Cortex of kidney (tissue), 1 donor: ENCODE measurements at places on chromosomes 7 and 10.

GRCh38 chr10:70432561-70433263 is 8.8 kb downstream of the NODAL start:
- DNase-seq: no peak

DNA sequence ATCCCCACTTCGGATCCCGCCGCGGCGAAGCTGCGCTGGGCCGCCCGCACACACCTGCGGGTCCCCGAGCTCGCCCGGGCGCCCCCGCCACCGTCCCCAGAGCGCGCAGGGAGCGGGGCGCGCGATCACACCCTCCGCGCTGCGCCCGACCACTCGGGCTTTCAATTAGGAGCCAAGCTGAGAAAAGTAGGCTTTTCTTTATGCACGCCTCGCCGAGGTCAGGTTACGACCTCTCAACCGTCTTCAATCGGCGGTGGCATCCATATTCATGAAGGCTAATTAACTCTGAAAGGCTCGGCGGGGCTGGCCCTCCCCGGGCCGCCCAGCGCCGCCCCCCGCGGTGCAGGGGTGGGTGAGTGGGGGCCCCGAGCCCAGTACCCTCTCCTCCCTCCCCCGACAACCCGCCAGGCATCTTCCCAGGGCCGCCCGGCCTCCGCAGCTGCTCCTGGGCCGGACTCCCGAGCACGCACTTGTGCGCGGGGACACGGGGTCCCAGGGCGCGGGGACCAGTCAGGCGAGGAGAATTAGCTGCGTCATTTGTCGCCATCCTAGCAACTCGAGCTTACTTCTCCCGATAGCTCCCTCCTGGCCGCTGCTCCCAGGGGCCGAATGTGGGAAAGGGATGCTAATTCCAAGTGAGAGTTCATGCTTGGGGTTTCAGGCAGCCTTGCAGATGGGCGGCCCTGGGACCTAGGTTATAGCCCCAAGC is 155.5 kb upstream of the LYZL2 start:
- peak; percentile 7 for DNase-seq

GRCh38 chr7:27399791-27400567 is 157.4 kb downstream of the EVX1 start:
- no peak for DNase-seq

DNA sequence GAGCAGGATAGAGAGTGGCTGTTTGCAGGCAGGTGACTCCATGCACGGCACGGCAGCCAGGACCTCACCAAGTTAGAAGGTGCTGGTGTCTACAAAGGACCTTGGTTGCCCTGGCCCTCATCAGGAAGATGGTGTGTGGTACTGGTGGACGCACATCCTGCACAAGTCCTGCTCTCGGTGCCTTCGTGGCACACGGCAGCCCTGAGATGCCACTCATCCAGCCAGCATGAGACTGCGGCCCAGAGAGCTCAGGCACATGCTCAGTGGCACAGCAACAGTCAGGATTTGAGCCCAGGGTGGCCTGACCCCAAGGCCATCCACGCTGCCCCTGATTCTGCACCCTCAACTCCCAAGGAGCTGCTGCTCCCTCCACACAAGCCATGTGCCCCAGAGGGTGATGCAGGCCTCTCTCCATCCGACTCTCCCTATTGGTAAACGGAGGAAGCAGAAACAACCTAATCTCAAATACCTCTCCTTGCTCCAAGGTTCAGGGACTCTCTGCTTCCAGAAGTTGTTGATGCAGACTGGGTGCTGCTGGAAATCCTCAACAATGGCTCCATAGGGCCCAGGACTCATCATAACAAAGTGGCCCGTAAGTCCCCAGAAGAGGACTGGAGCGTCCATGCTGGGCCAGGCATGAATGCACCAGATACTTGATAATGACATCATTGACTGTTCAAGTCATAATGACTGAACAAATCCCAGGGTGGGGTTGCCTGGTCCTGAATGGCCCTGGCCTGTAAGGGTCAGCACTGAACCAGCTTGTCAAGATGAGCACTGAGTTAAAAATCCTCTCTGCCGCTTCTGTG is 93.6 kb downstream of the ARHGAP22 start:
- DNase-seq: no peak

DNA sequence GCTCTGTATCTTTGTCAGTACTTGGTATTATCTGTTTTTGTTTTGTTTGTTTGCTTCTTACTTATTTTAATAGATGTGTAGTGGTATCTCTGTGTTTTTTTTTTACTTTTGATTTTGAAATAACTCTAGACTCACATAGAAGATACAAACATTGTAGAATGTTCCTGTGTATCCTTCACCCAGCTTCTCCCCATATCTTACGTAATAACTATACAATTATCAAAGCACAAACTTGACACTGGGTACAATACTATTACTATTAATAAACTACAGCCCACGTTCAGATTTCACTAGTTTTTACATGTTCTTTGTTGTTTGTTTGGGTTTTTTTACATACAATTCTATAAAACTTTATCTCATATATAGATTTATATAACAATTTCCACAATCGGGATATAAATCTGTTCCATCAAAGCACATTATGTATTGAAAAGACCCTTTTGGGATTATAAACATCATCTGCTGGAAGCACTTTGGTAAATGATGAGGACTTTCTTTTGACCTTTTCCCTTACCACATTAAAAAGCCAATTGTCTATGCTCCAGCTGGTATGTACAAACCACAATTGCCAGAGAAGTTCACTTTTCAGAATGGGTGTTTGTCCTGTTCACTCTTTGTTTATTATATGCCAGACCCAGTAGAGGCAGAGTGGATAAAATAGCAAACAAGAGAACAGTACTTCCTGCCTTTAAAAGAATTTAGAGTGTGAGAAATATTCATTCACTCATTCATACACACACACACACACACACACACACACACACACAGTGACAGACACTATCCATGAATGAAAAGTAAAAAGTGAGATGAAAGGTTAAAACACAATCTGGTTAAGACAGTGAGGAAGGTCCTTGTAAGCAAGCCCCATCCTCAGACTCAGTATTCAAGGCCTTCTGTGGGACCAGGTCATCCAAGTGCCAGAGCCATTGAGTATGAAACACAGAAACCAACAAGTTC is 113.0 kb downstream of the SGMS1 start:
- no peak for DNase-seq

GRCh38 chr10:13402021-13402420 is 53.9 kb upstream of the SEPHS1 start:
- DNase-seq: no peak

DNA sequence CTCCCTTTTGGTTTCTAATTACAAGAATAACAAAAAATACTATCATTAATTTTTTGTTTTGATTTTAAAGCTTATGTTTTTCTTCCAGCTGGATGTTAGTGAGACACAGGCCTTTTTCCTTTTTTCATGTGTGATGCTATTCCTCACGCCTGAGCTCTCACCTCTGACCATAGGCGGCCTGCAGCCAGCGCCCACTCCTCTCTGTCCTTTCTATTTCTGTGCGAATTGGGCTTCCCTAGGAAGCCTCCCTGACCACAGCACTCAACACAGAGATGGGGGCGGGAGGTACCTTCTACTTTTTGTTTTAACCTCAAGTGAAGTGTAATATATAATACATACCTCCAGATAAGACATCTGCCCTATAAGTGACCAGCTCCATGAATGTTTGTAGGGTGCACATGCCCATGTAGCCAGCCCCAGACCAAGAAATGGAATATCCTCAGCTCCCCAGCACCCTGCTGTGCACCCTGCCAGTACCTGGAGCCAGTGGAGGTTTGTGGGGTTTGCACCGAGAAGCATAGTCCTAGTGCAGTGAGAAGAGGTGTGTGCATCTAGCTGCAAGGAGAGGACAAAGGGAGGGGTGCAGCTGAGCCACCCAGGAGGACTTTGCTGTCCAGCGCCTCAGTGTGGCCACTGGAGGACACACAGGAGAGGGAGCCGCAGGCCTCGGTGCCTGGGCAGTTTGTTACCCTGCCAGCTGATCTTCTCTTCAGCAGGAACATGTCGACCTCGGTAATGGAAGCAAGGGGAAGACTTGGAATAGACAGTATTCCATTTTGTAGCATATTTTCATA is 38.5 kb downstream of the BNIP3 start:
- no peak for DNase-seq

DNA sequence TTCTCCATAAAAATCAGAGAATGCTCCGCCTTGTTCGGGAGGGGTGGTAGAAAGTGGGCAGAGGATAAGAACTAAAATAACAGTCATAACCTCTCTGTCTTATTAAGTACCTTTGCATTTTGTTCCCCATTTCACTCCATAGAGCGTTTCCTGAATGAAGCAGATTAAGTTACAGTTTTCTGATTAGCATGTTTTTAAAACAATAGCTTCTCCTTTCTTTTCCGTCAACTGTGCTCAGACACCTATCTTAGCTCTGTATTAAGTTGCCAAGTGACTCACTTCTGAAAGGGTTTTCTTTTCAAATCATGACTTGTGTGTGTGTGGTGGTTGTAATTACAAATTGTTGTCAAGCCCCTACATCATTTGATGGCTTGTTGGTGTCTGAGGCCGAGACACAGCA is 1.4 kb downstream of the HABP2 start:
- no peak for DNase-seq

GRCh38 chr10:43595739-43596298 is 10.4 kb upstream of the ZNF485 start:
- DNase-seq: no peak

DNA sequence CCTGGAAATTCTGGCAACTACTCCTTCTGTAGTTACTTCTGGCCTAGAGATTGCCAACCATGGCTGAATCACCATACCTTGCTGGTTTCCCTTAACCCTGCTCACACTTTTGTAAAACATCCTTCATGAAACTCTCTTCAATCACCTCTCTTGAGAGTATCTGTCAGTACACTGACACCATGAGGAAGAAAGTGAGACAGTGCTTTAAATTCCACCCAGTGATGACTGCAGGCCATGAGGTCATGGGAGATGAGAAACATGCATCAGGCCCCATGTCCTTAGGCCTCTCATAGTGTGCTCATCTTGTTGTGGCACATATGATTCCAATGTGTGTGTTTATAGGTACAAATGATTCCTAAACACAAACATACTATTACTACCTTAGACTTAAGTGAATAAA is 24.6 kb upstream of the NAMPT start:
- DNase-seq: no peak

DNA sequence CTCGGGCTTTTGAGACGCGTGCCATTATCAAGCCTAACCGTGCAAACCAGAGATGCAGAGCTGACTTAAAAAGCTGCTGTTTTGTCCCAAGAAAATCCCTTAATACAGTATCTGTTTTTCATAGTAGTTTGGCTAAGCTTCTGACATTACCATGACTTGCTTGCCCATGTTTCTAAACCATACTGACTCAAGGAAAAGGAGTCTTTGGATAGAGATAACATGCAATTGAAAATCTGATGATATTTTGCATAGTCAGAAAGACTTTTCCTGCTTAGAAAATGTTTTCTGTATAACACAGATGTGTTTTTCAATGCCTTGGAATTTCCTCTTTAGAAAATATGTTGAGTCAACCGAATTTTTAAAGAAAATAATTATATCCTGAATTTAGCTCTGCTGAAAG is 21.5 kb upstream of the AKR1E2 start:
- no peak for DNase-seq
